ENCODE measurements at places on chromosomes 6 and 20.
A peak's percentile ranks its signal among the peaks of the same experiment; 100 is the strongest.

DNA sequence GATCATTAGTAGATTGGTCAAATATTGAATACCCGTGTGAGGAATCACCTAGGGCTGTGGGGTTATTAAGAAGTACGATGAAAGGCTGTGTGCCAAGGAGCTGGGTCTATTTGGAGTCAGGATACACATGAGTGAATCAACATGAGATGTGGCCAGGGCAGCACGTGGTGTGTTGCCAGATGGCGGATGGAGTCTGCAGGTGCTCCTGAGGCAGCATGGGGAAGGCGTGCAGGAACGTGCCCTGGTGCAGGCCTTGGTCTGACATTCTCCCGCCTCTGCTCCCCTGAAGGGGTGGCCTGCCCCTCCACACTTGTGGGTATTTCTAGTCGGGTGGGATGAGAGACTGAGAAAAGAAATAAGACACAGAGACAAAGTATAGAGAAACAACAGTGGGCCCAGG lies 39.0 kb upstream of the SLC22A1 start:
- DNase-seq = no peak

GRCh38 chr6:113856625-113857555 lies at the start of gene MARCKS:
Gene MARCKS, plus strand, starts transcription at chr6:113857345. Its CDS starts 401 bp downstream, at chr6:113857746.
- DNase-seq = peak; percentile 78

GRCh38 chr6:43982084-43982625 lies 145.1 kb downstream of the MRPL14 start:
- no peak for DNase-seq

DNA sequence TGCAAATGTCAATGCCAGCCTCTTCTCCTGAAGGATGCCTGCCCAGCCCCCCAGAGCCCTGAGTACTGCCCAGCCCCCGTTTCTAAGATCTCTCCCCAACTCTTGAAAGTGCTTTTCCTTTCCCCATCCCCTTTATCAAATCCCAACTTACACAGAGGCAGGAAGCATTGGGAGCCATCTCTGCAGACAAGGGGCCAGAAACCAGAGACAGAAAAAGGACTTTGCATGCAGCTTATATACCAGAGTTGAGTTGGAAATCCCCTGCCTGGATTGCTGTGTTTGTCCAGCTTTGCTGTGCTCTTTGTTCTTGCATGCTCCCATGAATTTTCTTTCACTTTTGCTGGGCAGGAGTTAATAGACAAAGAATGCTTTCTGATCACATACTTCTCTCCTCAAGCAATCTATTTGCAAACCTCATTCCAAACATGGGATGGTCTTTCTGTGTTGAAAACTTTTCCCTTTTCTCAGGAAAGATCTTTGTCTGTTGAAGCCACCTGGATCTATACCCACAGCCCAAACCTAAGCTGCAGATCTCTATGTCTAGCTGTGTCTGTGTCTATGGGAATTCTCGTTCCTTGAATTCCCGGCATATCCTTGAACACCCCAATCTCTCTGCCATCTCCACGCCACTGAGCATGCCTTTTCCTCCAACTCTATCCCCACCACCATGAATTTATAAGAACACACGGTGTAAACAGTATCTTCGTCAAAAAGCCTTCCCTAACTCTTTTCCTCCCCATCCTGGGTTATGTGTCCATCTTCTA lies at the start of gene UBD:
TSS of gene UBD (minus strand) at position 209 of the 764 bp plus-strand sequence. CDS start at position 178, 31 bp downstream.
- no peak for DNase-seq

GRCh38 chr6:136611133-136611532 lies 60.9 kb upstream of the MAP7 start:
- no peak for DNase-seq

GRCh38 chr6:70282919-70283461 lies 19.9 kb downstream of the COL9A1 start:
- no peak for DNase-seq

DNA sequence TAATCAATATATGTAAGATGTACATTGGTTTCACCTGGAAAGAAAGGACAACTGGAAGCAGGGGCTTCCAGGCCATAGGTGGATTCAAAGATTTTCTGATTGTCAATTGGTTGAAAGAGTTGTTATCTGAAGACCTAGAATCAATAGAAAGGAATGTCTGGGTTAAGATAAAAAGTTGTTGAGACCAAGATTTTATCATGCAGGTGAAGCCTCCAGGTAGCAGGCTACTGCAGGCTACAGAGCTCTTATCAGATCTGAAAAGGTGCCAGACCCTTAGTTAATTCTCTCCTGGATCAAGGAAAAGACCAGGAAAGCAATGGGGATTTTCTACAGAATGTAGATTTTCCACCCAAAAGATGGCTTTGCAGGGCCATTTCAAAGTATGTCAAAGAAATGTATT lies 487.2 kb downstream of the BTBD3 start:
- no peak for DNase-seq

- DNase-seq = peak; percentile 69
Measured at GRCh38 chr20:4956200-4956810, 45.0 kb downstream of the SLC23A2 start.

GRCh38 chr6:169212897-169213813 lies 40.5 kb downstream of the THBS2 start:
- DNase-seq = peak; percentile 92

DNA sequence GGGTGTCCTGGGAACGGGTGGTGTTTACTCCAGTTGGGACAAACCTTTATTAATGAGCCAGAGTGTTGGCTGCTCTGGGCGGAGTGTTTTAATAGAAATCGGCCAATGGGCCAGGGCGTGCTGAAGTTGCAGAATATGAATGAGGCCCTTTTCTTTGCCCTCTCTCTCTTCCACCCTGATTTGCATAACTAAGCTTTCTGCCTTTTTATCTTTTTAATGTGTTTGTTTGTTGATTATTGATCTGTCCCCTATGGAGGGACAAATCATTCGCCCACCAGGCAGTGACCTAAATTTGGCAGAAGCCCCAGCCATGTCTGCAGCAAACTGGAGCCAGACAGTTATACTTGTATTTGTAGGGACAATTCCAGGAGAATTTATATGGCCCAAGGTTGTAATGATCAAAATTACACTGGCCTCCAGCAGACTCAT lies 420.9 kb downstream of the PREX1 start:
- DNase-seq = no peak

- DNase-seq = no peak
Measured at GRCh38 chr6:53376661-53377226, 28.0 kb upstream of the ELOVL5 start.

- no peak for DNase-seq
Measured at GRCh38 chr6:91018586-91018985, 431.7 kb upstream of the MAP3K7 start.

- DNase-seq = no peak
Measured at GRCh38 chr20:58875541-58876134, 23.1 kb downstream of the GNAS start.

DNA sequence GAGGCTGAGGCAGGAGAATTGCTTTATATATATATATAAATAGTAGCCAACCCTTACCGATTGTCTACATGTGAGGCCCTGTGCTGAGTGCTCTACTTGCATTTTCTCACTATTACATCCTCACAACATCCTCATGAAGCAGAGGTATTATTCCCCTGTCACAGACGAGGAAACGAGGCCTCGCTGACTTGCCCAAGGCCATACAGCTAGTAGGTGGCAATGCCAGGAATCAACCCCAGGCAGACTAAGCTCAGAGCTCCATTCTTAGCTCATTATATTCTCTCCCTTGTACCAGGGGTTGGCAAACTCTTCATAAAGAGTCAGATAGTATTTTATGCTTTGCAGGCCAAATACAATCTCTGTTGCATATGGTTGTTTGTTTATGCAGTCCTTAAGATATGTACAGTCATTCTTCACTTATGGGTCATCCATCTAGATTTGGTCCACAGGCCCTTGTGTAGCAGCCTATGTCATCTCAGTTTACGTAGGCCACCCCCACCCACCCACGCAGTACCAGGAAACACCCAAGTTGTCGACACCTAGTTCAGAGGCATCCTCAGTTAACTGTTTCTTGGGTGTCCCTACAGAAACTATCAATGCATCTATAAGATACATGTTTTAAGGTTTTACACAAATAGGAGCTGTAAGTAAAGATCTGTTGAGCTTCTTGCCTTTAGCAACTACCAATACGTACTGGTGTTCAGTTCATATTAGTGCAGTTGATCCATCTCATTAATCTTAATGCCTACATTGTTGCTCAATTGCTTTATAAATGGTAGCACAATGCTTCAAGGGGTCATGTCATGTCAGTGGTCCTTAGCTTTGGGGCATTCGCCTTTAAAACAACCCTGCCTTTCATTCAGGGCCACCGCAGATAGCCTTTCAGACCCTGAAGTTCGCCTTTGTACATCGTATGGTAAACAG lies 3.0 kb downstream of the CASS4 start:
- DNase-seq = peak; percentile 52

GRCh38 chr6:114304304-114304887 lies 38.4 kb downstream of the HS3ST5 start:
- DNase-seq = no peak

DNA sequence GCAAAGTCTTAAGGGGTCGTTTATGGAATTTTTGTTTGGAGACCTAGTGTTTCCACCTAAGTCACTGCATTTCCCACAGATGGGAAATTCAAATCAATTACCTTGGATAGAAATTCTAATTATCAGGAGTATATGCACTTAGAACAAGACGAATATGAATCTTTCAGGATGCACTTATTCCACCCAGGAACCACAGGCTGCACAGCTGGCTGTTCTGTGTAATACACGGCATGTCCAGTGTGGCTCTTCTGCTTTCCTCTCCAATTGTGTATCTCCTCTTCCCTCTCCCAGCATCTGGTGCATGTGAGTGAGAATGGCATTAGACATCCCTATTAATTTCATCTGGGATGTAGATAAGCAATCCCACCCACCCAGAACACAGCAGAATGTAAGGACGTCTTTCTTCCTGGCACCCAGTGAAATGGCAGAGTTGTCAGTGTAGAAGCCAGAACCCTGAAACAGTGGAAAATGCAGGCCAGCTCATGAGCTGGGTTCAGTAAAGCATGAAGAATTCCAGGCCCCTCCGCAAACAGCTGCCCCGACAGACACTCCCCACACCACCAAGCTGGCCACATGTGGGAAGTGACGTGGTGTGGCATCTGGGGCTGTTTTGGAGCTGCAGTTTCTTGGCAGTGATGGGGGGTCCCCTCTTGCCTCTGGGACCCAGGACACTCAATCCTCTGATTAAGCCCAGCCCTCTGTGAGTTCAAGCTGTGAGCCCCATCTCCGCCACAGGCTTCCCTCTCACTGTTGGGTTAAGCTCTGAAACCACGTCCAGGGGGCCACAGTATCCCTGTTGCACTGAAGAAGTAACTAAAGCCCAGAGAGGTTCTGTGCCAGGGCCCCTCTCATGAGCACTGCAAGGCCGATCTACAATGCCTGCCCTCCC lies 180.1 kb upstream of the CST7 start:
- no peak for DNase-seq

DNA sequence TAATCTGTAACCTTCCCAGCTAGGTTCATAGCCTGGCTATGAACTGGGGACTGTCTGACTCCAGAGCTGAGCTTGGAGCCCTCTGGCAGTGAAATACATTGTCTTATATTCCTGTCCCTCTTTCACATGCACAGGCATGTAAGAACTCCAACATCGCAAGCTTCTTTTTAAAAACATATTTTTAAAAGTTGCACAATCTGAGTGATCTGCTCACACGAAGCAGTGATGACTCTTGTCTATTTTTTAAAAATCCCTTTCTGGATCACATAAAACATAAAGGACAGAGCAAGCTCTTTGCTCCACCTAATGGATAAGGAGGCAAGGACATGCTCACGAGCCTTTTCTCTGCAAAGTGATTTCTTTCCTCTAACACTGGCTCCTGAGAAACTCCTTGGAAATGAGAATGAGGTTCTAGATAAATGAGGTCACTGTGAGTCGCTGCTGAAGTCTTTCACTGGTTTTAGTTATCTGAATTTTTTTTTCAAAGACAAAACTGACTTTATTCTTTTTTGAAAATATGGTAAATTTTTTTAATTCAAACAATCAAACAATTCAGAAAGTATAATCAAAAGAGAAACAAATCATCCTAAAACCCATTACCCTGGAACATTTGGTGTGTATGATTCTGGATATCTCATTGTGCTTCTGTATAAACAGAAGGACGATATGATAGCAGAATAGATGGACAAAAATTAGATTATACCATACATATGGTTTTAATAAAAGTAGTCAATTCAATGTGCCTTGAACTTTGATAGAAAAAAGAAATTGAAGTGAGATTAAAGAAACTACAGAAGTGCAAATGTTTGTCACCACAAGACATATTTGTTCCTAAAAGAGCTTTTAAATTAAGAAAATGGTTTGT lies 30.8 kb downstream of the IL20RA start:
- no peak for DNase-seq

DNA sequence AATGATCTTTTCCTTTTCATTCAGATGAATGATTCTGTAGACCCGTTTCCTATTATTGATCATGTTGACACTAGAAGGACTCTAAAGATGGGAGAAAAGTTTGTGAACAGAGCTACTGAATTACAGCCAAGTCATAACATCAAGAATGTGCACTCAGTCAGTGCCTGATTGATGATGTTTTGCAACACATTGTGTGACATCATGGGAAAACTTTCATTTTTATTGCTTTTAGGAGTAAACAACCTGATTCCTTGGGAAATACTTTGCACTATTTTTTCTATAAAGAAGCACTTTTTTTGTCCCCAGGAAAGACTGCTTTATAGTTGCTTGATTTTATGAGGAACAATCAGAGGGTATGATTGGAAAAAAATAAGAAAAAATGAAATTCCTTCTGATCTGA lies 383.8 kb upstream of the JAG1 start:
- no peak for DNase-seq

DNA sequence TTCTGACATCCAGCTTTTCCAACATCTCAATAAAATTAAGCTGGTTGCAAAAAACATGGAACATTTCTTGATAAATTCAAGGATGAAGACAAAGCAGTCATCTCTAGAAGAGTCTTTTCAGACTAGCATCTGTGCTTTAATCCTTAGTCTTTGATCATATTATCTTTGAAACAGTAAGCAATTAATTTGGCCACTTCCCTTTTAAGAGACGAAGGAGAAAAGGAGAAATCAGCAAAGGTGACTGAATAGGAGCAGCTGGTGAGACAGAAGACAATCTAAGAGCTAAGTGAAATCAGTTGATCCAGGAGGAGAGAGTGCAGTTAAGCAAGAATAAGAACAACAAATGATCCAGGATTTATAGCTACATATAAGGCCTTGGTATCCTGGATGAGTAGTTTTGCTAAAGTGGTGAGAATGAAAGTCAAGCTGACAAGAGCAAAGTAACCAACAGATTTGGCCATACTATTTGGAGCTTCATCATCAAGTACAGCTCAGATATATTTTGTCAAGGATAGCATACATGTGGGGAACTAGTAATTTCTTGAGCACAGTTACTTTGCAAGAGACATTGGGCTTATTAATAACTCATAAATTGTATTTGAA lies 215.5 kb downstream of the ADGB start:
- DNase-seq = no peak

GRCh38 chr6:139533573-139534471 lies 159.4 kb upstream of the CITED2 start:
- no peak for DNase-seq

- no peak for DNase-seq
Measured at GRCh38 chr6:25655723-25656122, 3.7 kb downstream of the SCGN start.

GRCh38 chr6:145213614-145214013 lies 521.7 kb downstream of the EPM2A start:
- DNase-seq = no peak

- DNase-seq = no peak
Measured at GRCh38 chr6:43089874-43090558, 13.9 kb downstream of the PTK7 start.

Data from CD4-positive, alpha-beta T cell treated with Interleukin-1 beta for 1 hour (primary cell).